Eye (tissue), 1 donor: ENCODE measurements at places on chromosomes 7 and 10.

GRCh38 chr7:76080204-76080603, 32.3 kb downstream of the MDH2 start:
- no peak for DNase-seq

DNA sequence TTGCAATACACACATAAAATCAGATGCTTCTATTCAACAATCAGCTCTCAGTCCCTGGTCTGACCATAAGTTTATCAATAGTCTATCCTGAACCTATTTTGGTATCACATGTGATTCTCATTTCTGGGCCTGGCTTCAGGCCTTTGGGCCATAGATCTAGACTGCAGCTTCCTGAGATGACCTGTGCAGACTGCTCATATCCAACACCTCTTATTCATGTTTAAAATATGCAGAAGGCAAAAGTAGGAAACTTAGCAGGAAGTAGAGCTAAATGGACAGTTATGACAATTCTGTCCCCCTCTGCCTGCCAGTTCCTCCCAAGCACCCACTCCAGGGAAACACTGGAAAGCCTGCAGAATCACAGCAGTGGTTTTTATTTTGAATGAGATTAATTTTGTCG, 53.3 kb downstream of the C7orf25 start:
- no peak for DNase-seq

DNA sequence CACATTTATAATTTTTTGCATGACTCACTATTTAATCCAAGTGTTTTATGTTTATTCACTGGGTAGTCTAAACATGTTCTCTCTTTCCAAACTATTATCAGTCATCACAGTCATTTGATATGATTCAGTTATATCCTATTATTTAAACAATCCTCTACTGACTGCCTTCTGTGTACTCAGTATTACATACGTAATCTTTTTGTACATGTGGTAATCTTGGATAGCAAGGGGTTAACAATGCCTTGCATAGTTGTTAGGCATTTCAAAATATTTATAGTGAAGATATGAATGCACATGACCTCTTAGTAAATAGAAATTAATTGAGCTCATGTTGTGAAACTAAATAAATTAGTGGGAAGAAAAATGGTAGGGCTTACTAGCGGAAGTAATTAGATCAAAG, 379.4 kb upstream of the KIAA1217 start:
- no peak for DNase-seq

DNA sequence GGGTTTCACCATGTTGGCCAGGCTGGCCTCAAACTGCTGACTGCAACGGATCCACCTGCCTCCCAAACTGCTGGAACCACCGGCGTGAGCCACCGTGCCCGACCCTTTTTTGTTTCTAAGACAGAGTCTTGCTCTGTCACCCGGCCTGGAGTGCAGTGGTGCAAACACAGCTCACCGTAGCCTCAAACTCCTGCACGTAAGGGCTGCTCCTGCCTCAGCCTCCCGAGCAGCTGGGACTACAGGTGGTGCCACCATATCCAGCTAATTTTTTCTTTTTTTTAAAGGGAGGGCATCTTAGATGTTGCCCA, 36.4 kb downstream of the ADAP1 start:
- no peak for DNase-seq

DNA sequence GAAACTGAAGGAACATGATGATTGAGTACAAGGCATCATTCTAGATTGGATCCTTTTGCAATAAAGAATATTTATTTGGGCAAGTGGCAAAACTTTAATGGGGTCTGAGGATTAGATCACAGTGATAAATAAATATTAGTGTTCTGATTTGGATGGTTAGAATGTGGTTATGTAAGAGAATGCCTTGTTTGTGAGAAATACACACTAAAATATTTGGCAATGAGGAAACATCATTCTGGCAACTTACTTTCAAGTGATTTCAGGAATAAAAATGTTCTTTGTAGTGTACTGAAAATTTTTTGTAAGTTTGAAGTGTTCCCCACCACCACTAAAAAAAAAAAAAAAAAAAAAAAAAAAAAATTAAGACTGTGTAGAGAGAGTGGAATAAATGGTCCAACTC, 185.1 kb upstream of the NEBL start:
- no peak for DNase-seq

- DNase-seq, result no peak
Measured at GRCh38 chr10:59770689-59771088, 17.4 kb upstream of the MRLN start.

DNA sequence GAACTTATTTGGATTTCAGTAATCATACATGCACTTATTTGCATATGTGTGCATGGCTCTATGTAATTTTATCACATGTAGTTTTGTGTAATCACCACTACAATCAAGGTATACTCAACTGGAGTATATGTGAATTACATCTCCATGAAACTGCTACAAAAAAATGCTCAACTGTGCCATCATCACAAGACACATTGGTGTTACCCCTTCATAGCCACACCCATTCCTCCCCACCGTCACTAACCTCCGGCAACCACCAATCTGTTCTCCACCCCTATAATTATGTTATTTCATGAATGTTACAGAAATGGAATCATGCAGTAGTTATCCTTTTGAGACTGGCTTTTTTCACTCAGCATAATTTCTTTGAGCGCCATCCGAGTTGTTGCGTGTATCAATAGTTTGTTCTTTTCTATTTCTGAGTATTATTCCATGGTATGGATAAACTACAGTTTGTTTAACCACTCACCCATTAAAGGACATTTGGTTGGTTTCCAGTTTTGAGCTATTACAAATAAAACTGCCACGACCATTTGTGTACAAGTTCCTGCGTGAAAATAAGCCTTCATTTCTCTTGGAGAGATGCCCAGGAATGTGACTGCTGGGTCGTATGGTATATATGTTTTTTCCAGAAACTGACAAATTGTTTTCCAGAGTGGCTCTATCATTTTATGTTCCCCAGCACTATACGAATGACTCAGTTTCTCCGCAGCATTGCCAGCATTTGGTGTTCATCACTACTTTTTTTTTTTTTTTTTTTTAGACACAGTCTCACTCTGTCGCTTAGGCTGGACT, 11.3 kb upstream of the SMO start:
- no peak for DNase-seq

DNA sequence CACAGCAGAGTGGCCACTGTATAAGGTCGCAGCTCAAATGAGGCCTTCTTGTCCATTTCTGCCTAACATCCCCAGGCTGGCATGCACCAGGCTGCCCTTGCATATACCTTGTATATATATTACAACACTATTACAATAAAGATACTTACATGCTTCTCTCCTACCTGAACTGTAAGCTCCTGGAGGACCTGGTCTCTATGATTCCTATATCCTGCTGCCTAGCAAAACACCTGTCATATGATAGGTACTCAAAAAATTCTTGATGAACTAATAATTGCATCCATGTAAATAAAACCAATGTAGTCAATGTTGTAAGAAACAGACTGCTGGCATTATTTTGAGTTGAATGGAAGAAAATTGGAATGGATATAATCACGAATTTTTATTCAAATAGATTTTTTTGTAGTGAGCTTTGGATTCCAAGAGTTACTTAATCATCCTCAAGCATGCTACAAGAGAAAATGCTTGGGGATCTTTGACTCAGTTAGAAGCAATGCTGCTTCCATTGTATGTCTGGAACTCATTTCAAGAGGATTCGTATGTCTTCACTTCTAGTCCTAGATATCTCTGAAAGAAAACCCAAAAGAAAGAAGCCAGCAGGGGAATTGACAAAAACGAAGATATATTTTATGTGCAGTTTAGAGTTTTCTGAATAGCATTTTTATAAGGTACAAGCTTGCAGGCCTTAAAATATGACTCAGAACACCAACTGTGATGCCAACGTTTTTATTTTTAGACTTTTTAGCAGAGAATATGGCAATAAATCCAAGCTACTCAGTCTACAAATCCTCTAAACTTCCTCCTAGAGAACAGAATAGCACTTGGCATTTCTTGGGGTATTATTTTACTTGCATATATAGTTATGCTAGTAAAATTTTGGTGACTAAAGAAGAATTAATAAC, 53.1 kb downstream of the OSBPL3 start:
- DNase-seq, result no peak

- DNase-seq, result no peak
Measured at GRCh38 chr7:108809356-108809755, 239.7 kb downstream of the DNAJB9 start.

DNA sequence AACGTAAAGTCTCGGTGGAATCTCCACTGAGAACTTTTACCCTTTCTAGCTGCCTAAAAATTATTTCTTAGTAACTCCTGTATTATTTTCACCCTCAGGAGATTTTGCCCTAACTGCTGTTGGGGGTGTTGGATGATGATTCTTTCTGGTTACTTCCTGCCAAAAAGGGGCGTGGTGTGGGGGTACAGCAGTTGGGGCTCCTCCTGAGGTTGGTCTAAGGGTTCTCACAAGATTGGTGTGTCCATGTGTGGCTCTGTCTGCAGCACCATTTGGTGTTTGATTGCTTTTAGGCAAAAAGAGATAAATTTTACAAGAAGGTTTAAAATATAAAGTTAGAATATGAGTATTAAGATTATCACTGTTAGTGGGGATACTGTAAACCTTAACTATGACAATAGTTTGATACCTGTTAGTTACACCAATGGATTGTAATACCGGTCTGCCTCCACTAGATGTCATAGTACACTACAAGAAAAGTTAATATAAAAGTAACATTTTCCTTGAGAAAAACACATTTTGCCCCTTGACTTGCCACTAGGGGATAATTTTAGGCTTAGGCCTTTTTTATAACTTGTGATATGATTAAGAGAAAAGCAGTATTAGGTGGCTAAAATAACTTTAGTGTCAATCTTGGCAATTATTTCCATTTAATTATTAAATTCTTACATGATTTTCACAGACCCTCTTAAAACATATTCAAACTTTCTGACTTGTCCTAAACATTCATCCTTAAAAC, 928.7 kb downstream of the IPMK start:
- peak; percentile 67 for DNase-seq

DNA sequence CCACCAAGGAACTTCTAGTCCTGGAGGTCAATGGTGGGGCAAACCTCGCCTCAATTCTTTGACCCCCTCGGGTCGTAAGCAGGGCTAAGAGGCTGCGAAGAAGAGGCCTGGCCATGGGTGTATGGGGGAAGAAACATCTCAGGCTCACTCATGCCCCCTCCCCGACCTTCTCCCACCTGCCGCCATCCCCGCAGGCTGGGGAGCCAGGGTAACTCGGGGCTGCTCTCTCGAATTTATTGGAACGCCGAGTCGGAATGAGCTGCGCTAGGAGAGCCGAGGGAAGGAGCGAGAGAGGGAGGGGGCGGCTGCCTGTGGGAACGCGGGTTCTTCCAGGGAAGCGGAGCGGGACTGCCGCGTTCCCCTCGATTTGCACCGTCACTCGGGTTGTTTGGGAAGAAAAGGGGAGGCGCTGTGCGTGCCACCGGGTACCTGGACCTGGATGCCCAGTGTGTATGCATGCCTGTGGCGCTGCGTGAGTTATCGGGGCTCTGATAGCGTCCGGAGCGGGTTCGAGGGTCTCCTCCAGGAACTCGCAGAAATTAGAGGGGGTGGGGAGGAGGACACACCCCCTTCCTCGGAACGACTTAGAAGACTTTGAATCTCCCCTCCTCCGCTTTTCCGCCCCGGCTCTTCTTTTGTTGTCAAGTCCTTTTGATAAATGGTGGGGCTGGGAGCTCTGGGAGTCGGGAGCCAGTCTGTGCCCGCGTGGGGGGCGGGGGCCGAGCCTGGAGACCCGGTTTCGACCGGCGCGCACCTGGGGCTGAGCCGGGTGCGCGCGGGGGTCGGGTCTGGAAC, 1.8 kb upstream of the ZNF503 start:
- peak; percentile 85 for DNase-seq

GRCh38 chr10:91740353-91740924, 57.8 kb upstream of the TNKS2 start:
- DNase-seq, result no peak

GRCh38 chr7:1597066-1597760, 27.4 kb upstream of the PSMG3 start:
- no peak for DNase-seq

DNA sequence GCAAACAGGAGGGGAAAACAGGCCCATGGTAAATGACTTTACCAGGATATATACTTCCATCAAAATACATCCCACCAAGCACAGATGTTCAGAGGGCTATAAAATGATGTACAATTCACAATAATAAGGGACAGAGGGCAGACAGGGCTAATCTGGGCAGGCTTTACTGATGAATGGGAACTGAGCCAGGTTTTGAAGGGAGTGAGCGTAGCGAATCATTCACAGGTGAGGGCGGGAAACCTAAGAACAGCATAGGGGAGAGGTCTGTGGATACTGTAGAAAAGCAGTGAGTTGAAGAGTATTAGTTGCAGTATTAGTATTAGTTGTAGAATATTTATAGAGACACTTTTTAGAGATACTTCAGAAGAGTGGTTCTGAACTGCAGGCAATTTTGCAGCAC, 180.8 kb downstream of the JAZF1 start:
- DNase-seq, result no peak

GRCh38 chr7:27774717-27775328, 34.9 kb downstream of the TAX1BP1 start:
- DNase-seq, result peak; percentile 55
